ENCODE measurements at places on chromosomes 11 and 22.

- DNase-seq: no peak
These were observed 10.9 kb downstream of the FAM76B start for GRCh38 chr11:95778699-95779098.

GRCh38 chr11:68120273-68121066 is 718 bp downstream of the CHKA start:
- peak; percentile 41 for DNase-seq

DNA sequence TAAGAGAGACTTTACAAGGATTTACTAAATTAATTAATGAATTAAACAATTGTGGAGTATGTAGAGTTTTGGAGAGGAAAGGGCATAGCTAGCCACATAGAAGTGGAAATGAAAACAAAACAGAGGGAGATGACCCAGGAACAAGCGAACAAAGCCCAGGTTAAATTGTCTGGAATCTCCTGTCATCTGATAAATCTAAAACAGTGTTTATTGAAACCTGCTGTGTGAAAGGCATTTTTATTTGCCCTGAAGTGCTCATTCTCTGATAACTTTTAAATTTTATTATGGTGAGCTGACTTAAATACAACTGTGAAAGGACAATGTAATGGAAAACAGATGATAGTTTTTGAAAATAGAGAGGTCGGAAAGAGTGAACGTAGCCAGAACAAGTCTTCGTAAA is 682.8 kb upstream of the KIRREL3 start:
- no peak for DNase-seq

DNA sequence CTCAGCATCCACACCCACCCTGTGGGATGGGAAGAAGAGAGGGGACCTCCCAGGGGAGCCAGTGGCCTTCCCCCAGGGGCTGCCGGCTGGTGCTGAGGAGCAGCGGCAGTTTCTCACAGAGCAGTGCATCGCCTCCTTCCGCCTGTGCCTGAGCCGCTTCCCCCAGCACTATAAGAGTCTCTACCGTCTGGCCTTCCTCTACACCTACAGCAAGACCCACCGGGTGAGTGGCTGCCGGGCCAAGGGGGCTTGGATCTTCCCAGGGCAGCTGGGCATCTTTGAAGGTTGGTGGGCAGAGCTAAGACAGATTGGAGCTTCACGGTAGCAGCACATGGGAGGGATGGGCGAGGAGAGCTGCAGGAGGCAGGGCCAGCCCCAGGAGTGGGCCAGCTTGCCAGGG is 61.8 kb upstream of the SUSD2 start:
- DNase-seq: no peak

- no peak for DNase-seq
These were observed 42.2 kb downstream of the POLD3 start for GRCh38 chr11:74634537-74634936.

DNA sequence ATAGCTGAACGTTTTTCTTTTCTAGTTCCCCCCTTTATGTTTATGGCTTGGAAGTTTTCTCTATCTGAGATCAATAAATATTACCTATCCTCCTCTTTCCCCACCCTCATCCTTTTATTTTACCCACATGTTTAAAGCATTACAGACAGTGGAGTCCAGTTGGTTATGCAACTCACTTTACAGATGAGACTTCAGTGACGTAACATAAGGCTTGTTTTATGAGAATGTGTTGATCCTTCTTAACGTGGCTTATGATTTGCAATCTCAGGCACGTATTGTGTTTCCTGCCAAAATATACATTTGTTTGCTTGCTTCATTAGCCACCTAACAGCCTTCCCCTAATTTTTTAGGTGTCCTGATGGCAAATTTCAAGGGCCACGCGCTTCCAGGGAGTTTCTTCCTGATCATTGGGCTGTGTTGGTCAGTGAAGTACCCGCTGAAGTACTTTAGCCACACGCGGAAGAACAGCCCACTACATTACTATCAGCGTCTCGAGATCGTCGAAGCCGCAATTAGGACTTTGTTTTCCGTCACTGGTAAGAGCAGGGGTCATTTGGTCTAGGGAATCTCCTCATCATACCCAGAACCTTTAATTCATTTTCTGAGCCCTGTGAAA is 36.6 kb downstream of the TMEM45B start:
- no peak for DNase-seq

- no peak for DNase-seq
These were observed 12.8 kb upstream of the MRGPRD start for GRCh38 chr11:68993546-68993945.

- DNase-seq: no peak
These were observed 571 bp downstream of the CCDC15 start for GRCh38 chr11:124954590-124954955.

DNA sequence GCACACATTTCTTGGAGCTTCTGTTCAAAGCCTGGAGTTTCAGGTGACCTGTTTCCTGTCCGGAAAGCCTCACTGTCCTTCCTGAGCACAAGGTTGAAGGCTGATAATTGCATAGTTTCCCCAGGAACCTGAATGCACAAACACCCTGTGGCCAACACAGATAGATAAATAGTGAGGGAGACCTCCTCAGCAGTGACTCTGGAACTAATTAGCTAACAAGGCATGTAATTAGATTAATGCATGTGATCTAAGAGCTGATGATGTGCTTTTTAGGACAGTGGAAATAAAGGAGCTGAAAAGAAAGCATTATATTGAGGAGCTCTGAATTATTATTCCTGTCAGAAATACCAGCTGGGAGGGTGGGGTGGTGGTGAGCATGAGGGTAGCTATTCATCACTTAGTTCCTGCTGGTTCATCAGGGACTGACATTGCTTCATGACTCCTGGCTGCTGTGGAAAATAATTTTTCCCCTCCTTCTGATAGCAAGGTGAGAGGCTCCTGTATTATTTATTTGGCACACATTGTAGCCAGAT is 101.1 kb downstream of the NELL1 start:
- no peak for DNase-seq

GRCh38 chr22:46902998-46903916 is 140.8 kb downstream of the TBC1D22A start:
- no peak for DNase-seq

DNA sequence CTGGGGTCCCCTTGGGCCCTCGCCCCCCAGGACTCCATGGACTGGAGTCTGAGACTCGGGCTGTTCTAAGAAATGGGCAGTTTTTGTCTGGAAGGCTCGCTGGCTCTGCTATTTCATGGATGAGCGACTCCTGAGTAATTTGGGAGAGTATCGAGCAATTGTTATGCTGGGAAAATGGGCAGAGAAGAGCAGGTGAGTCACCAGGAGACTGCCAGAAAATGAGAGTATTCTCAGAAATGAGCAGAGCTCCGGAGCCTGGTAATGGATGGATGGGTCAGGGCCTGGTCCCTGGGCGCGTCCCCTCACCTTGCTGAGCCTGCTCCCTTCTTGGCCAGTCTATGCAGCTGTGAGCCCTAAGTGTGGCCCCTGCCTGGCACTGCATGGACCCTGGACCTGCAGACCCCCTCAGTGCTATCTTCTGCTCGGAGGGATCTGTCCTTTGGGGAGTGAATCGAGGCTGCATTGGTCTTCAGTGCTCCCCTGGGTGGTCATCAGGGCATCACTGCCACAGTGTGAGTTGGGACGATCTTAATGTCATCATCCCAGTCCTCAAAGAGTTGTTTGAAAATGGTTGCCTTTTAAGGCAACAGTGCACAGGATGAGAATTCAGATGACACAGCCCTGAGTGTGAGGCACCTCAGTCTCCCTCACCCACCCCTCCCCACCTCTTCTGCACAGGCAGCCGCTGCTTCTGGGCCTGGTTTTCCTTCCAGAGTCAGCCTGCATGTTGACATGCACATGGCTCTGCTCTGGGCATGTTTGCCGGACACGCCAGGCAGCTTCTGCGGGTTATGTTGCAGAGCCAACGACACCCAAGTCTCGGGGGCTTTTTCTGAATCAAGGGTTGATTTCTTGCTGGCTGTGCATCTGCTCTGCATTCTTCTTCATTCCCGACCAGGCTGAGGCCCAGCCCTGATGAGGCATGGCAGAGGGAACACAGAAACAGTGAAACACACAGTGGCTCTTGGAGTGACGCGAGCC is 519.0 kb downstream of the TBC1D22A start:
- no peak for DNase-seq

DNA sequence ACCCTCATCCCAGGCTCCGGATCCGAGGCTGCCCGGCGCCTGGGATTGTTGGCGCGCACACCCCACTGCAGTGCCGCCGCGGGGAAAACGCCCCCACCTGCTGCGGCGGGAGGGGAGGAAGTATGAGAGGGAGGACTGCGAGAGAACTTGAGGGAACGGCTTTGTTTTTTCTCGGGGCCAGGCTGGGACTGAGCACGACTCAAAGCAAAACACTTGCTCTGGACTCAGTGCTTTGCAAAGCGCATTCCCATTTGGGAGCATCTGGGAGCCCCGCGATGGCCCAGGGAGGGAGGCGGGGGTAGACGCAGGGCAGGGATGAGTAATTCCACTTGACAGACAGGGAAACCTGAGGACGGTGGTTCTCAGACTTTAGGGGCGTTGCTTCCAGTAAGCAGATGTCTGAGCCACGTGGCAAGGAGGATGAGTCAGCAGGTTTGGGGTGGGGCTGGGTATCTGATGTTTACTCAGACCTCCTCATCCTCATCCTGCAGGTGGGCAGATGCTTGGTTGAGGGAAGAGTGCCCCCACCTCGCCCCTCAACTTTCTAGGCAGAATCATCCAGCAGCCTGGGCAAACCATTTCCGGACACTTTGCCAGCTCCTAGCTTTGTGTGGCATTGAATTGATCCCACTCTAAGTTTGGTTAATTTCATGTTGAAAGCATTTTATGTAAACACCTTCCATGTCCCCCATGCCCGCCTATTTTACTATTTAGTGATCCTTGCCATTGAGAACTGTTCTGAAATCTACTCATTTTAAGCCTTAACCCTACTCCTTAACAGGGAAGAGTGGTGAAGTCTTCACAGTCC is 1.5 kb downstream of the MIAT start:
- peak; percentile 78 for DNase-seq

- DNase-seq: peak; percentile 56
These were observed 10.5 kb downstream of the TPST2 start for GRCh38 chr22:26579331-26579886.

DNA sequence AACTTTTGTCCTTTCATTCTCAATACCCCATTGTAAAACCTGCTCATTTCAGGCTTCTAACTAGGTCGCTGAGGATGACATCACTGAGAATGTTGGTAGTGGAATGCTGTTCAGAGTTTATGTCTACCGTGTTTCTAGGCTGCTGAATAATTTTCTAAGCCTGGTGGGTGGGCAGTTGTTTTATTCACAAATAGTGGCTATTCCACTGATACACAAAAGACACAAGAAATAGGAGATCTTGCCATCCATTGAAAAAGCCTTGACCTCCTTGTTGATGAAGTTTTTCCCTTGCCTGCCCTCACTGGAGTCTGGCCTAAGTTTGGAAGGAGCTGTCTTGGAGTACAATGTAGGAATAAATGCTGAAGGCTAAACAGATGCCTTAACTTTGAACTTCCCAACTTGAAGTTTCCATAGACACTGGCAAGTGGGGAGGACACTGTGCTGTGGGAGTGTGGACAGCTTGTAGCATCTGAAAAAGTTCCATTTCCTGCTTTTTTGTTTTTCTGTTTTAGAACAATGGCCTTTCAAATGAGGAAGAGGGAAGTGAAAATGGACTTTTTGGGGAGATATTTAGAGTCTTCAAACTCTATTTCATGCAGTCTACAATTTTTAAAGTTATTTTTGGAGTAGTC is 59.2 kb downstream of the TRIM44 start:
- DNase-seq: no peak

DNA sequence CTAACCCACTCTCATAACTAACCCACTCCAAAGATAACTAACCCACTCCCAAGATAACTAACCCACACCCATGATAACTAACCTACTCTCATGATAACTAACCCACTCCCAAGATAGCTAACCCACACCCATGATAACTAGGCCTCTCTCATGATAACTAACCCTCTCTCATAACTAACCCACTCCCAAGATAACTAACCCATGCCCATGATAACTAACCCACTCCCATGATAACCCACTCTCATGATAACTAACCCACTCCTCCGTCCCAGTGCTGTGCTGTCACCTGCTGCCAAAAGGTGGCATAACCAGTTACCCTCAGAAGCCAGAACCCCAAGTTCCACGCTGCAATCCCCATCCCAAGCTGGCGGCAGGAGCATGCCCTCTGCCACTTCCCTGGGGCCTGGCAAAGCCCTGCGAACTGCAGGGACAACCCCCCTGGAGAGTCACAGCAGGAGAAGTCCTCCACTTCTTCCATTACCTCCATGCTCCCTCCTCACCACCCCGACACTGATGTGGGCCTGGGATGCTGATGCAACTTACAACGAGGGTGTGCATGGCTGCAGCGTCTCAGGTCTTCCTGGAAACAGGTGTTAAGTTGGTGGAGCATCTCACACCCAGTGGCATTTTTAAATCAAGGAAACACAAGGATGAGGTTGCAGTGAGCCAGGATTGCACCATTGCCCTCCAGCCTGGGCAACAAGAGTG is 30.8 kb upstream of the CELSR1 start:
- no peak for DNase-seq

DNA sequence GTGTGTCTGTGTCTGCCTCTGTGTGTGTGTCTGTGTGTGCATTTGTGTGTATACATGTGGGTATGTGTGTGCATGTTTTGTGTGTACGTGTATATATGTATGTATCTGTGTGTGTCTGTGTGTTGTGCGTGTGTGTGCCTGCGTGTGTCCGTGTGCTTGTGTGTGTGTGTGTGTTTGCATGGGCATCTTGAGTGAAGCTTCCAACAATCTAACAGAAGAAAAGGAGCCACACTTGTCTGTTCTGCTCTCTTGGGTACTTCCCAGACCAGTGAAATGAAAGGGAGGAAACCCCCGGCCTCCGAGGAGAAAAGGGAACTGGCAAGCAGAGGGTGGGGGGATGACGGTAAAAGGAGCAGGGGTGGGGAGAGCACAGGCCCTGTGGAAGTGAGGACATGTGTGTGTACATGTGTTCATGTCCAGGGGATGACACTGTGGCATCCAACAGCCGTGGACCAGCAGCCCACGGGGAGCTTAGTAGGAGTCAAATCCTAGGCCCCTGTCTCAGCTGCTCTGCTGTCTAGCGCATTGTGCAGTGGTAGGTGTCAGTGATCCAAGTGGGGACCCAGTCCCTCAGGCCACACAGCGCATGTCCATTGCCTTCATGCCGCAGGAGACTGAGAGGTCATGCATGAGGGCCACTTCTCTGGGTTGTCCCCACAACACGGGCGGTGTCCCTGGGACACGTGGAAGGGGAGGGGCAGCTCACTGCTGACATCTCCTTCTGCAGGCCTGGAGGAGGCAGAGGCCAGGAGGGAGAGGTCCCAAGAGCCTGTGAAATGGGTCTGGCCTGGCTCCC is 8.1 kb downstream of the CSF2RB start:
- DNase-seq: peak; percentile 32

GRCh38 chr11:115930886-115931547 is 426.8 kb upstream of the CADM1 start:
- no peak for DNase-seq

GRCh38 chr11:2137202-2138067 is 1.8 kb downstream of the IGF2 start:
- DNase-seq: no peak

- DNase-seq: no peak
These were observed 21.6 kb downstream of the INCENP start for GRCh38 chr11:62145261-62145871.

DNA sequence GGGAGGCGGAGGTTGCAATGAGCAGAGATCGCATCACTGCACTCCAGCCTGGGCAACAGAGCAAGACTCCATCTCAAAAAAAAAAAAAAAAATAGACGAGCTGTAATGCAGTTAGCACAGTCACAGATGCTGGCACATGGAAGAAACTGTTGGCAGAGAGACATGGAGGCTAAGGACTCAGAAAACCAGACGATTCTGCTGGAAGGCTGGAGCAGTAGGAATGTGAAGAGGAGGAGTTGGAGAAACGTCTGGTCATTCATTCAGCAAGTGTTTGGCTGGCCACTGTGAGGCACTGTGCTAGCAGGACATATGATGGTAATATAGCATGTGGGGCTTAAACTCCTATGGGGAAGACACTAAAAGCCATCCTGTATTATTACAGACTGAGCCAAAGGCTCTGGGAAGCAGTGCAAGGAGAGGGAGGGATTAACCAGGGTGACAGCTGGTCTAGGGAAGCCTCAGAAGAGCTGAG is 5.0 kb downstream of the UQCR10 start:
- DNase-seq: no peak
